ENCODE measurements at places on chromosomes 3 and 15. TPM values are rescaled to one million over a fixed set of nuclear protein-coding genes. Genes with fewer than 3 reads are reported as not detected.

The MAPKBP1 gene
- 4.9 TPM for total RNA-seq

The MUC20 gene
- 1.3 TPM for total RNA-seq

The RBM5 gene
- 61.7 TPM for total RNA-seq

The POTEB3 gene
- total RNA-seq, result not detected

The RNF123 gene
- total RNA-seq, result 25.1 TPM

The SPTBN5 gene
- total RNA-seq, result 0.16 TPM

The NUTM1 gene
- total RNA-seq, result not detected

The VIPR1 gene
- total RNA-seq, result 8.5 TPM
